EL (cell line): ENCODE measurements at places on chromosomes 7 and 10.

DNA sequence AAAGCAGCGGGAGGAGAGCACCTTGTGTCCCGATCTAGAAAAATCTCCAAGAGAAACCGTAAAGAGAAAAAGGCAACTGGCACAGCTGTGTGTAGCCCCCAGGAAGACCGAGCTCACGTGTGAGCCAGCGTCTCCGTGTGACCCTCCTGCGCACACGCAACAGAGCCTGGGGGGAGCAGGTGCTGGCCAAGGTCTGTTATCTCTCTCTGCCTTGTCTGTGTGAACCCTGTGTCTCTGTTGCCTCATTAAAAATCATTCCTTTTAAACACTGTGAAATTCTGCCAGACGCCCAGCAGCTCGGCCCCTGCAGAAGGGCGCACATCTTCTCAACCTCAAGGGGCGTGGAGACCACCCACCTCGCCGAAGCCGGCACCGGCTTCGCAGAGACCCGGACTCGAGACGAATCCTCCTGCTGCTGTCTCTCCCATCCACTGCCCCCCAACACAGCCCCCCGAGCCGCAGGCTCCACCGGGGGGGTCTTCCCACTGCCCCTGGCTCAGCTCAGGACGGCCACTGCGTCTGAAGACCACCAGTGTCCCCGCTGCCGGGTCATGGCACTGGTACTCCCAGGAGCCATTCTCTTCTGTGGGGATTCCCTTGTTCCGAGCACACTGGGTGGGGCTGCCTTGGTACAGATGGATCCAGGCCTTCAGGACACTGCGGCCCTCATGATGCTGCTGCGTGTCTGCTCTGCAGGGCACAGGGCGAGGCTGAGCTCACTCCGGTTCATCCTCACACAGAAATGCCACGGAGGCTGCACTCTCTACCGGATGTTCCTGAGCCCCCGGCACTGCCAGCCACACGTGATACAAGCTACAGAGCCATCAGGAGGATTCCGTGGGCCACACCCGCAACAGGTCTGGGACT, 94.3 kb upstream of the DNAAF5 start:
- DNase-seq: no peak

- DNase-seq: no peak
These were observed 242.6 kb downstream of the GATA3 start for GRCh38 chr10:8297107-8297506.

GRCh38 chr7:124073310-124073645, 40.4 kb upstream of the TMEM229A start:
- no peak for DNase-seq

DNA sequence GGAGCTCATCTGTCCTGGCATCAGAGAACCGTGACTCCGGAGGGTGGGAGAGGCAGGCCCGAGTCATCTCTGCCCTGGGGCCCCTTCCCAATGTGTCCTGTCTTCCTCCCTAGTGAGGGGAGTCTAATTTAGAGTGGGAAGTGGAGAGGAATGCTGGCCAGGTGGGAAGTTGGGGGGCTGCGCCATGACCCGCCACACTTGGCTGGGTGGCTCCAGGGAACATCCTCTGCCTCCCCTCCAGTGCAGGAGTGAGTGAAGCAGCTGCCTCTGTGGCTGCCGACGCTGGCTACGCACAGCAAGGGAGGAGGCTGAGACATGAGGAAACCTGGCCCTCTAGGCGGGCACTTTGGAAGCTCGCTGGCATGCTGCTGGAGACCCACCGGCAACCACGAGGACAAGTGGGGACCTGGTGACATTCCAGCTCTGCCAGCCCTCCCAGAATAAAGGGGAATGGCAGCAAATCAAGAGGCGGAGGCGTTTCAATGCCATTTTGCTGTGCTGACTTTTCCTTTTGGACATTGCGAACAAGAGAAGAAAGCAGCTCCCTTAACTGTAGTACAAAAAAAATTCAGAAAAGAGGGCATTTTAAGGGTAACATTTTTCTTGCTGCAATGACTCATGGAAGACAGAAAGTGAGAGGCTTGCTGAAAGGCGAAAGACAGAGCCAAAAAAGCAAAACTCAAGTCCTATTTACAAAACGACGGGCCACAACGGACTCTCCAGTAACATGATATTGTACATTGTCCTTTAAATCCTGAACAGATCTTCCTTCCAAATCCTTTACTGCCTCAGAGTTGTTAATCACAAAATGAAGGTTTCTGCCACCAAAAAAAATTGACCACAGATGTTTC, 121.2 kb upstream of the PITRM1 start:
- DNase-seq: no peak

- no peak for DNase-seq
These were observed 230.0 kb upstream of the GRB10 start for GRCh38 chr7:51012569-51013217.

DNA sequence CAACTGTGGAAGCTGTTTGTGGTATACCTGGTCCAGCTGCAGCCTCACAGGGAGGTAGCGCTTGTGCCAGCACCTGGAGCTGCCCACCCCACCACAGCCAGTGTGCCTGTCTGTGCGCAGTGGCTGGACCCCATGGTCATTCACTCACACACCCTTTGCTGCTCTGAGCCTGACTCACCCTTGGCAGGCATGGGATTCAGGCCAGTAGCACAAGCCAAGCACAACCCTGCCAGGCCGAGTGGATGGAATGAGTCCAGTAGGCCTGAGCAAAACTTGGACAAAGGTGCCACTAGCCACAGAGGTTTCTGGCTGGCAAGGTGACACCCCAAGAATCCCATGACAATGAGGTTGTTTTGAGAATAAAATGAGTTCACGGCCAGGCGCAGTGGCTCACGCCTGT, 19.0 kb downstream of the RBM48 start:
- DNase-seq: no peak

DNA sequence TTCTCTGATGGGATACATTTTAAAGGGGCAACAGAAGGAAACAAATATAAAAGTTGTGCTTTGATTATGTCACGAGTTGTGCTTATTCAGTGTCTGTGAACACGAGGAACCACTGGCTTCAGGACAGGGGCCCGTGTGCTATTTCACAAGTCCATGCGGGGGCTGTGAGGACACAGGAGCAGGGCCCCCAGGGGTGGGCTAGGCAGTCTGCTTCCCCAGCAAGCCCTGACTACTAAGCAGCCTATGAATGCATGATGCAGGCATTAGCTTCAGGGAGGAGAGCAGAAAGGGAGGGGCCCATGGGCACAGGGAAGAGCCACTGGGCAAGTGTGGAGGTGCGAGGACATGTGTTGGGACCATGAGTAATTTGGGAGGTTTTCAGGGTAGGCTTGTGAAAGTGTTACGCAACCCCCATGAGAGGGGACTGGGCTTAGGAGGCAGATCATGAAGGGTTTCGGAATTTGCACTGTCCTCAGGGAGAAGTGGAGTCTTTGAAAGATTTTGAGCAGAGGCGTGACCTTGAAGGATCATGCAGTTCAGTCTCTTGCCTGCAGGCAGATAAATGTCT, 424.9 kb downstream of the CALN1 start:
- DNase-seq: no peak

DNA sequence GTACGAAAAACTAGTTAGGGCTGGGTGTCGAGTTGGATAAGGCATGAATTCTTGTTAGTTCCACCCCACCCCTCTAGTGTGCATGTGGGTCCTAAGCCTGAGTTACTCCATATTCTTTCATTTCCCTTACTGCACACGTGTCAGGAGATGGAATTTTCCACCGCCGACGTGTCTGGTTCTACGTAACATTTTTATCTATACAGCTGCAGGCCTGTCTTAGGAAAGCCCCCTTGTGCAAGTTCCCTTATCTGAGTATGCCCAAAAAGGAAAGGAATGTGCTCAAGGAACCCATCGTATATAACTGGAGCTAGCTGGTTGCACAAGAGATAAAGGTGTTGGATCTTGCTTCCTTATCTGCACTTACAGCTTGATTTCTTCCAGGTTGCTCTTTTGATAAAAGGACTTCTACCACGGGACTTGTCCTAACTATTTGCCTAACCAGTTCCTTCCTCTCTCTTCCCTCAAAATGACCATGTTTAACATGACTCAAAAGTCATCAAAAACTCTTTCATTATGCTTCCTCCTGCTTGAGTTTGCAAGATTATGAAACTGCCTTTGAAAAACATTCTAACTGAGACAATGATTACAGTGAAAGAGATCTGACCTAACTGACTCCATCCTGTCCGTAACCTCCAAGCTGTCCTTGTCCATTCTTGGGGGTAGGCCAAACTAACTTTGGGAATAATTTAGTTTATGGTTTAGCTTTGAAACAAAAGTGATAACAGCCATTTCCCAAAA, 181.4 kb downstream of the AKR1D1 start:
- no peak for DNase-seq

GRCh38 chr7:31418928-31419327, 78.4 kb upstream of the NEUROD6 start:
- DNase-seq: peak; percentile 2

DNA sequence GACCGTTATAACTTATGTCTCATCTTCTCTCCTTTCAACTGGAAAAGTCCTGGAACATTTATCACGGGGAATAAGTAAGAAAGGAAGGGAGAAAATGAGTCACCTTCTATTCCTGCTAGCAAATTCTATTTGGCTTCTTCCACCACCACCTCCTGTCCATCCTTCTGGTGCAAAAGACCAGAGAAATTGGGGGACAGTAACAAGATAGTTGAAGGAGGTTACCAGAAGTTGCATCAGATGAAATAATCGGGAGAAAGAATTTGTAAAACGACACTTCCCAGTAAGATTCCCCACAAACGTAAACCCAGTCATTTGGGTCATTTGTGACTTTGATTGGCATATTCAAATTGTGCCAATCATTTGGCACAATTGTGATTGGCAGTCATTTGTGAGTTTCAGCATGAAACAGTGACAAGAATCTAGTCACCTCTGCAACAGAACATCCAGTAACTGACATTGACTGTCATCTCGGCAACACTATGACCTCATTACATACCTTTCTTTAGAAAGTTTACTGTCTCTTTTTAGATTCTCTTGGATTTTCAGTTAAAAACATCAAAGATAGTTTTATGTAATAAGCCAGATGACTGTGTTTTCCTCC, 51.3 kb upstream of the PIK3CG start:
- no peak for DNase-seq
